Skeletal muscle cell (primary cell): ENCODE measurements at places on chromosomes 6 and 20.

- DNase-seq: no peak
Measured at GRCh38 chr6:103895136-103895535, 964.6 kb downstream of the HACE1 start.

DNA sequence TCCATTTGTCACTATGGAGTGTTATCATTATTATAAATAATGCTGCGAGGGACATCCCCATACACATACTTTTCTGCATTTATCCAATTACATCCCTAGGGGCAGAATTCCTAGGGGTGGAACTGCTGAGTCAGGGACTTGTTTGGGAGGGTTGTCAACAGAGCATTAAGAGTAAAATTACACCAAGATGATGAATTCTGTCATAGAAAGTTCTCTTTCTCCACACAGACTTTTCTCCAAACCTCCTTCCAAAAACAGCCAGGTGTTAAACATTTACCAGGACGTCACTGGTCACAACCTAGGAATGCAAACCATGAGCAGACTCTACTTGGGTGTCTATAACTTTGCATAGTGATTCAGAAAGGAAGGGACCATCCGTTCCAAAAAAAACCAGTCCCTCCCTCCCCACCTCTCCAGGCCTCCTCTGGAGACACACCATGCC lies 95.5 kb downstream of the PRND start:
- DNase-seq: no peak

GRCh38 chr6:40210628-40211056 lies 276.4 kb upstream of the MOCS1 start:
- DNase-seq: no peak

DNA sequence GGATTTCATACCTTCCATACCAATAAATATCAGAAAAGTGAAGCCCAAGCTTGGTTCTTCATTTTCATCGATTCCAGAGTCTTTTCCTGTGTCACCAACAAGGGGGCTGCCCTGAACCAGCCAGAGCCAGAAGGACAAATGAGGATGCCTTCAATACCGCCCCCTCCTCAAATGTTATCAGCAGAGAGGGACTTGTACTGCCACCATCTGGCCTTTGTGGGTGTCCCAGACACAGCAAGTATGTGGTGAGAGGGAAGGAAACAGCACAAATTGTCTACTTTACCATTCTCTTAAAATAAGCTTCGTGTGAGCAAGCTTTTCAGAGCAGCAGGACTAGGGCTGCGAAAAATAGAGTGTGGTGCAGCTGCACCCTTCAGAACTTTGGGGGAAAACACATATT lies 165.3 kb downstream of the SOBP start:
- no peak for DNase-seq

DNA sequence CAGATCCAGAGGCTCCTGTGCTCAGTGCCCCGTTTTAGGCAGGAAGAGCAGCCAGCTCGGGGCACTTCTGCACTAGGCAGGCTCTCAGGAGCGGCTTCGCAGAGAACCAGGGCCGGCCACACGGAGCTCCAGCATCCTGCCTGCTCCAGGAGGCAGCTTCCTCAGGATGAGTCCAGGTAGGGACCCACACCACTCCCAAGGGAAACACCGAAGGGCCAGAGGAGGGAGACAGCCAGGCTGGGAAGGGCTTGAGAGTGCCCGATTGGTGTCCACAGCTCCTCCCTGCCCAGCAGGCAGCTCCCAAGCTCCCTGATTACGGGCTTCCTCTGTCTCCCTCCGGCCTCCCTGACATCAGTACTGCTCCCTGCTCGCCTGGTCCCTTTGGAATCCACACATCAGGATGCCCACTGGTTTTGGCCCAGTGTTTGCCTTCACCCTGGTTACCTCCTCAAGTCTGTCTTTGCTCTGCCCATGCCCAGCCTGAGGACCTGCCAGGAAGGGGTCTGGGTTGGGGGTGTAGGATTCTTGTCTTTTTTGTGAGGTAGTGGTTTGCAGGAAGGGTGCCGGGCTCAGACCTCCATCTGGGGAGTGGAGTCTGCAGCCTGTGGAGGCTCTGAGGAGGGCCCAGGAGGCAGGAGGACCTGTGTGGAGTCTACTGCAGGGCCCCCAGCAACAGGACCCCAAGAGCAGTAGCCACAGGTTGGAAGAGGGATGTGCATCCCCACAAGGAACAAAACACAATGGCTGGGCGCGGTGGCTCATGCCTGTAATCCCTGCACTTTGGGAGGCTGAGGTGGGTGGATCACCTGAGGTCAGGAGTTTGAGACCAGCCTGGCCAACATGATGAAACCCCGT lies 11.2 kb upstream of the PYGB start:
- DNase-seq: no peak

DNA sequence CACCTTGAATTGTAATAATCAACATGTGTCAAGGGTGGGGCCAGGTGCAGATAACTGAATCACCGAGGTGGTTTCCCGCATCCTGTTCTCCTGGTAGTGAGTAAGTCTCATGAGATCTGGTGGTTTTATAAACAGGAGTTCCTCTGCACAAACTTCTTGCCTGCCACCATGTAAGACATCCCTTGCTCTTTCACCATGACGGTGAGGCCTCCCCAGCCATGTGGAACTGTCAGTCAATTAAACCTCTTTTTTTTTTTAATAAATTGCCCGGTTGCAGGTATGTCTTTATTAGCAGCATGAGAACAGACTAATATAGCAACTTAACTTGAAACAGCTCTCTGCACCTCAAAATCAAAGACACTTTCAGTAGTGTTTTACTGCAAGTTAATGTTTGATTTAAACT lies 121.6 kb downstream of the OGFRL1 start:
- no peak for DNase-seq

DNA sequence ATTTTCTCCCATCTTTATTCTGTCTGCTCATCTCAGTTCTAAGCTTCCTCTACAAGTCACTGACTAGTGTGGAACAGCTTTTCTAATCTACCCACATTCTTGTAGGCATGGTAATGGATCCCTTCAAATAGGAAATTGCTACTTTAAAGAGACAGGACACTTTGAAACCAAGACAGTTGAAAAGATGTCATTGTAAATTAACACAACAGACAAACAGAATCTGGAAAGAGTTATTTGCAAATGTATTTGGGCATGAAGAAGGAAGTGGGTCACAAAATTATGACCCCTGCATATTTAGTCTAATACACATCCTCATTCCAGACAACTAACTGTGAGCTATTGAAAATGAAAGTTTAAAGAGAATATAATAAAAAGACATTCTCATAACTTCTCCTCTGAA lies 298.2 kb upstream of the MARCKS start:
- DNase-seq: no peak

DNA sequence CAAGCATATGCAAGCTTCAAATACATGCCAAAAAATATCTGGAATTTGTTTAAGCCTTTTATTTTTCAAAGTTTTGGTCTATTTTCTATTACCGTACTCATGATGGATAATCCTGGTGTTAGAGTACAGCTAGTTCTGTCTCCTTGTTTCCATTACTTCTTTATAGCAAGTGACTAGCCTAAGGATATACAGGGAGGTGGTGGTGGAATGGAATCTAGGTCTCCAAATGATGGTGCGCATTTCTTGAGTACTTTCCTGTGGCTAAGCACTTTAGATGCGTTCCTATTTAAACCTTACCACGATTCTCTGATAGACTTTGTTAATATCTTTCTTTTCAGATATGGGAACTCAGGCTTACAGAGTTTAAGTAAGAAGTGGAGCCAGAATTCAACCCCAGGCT lies 3.5 kb downstream of the SLC16A10 start:
- DNase-seq: no peak

- no peak for DNase-seq
Measured at GRCh38 chr6:63572747-63573075, 431 bp downstream of the LOC128125822 start.

DNA sequence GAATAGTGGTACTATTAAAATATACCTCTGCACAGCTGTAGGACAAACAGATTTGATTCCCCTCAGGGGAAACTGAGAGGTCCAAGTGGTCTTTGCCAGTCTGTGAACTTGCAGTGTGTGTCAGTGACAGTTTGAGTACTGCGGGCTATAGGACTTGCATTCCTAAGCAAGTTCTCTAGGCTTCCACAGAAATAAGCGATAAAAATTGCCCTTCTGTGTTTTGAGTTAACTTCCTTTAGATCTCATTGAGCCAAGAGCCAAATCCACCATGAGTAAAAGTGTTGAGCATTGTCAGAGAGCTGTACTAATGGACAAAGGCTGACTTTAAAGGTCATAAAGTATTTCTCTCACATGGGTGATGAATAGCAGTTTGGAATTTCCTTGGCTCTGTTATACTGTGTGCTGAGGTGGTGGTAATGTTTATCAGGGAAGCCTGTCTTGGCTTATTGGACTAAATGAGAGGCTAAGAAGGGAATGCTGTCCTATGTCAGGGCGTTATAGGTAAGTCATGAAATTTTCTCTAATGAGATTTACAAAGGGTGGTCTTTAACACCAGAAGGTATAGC lies 122.6 kb upstream of the MAP3K7 start:
- DNase-seq: no peak

DNA sequence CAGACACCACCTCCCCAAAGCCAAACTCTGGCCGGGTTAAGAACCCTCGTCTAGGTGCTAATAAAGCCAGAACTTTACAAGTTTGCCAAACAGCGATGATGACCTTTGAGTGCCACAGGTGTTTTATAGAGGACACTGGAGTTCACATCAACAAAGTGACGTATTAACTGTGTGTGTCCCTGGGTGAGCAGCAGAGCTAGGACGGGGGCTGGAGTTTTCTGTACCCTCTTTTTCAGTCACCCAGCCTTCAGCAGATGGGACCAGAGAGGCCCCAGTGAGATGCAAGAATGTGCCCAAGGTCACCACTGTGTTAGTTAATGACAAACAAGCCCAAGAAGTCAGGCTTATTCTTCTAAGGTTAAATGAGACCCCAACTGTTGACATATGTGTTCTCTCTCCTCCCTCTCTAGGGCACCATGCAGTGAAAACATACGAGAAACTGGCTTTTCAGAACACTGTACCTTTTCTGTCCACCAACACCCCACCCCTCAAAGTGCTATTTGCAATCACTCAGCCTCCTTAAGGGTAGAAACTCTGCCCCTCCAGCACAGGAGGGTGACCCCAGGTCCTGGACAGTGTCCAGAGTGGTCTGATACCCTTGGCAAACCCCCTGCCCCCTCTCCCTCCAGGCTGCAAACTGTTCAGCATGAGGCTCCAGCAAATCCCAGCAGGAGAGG lies 5.2 kb downstream of the SDC4 start:
- DNase-seq: no peak

GRCh38 chr6:67889682-67889995 lies 745.4 kb upstream of the ADGRB3 start:
- DNase-seq: no peak

GRCh38 chr6:156695742-156696141 lies 81.4 kb upstream of the ARID1B start:
- no peak for DNase-seq
